Right cardiac atrium (tissue), 5 donors: ENCODE measurements at places on chromosomes 12 and 14. TPM values are rescaled to one million over a fixed set of nuclear protein-coding genes. Genes with fewer than 3 reads are reported as not detected.

DNA sequence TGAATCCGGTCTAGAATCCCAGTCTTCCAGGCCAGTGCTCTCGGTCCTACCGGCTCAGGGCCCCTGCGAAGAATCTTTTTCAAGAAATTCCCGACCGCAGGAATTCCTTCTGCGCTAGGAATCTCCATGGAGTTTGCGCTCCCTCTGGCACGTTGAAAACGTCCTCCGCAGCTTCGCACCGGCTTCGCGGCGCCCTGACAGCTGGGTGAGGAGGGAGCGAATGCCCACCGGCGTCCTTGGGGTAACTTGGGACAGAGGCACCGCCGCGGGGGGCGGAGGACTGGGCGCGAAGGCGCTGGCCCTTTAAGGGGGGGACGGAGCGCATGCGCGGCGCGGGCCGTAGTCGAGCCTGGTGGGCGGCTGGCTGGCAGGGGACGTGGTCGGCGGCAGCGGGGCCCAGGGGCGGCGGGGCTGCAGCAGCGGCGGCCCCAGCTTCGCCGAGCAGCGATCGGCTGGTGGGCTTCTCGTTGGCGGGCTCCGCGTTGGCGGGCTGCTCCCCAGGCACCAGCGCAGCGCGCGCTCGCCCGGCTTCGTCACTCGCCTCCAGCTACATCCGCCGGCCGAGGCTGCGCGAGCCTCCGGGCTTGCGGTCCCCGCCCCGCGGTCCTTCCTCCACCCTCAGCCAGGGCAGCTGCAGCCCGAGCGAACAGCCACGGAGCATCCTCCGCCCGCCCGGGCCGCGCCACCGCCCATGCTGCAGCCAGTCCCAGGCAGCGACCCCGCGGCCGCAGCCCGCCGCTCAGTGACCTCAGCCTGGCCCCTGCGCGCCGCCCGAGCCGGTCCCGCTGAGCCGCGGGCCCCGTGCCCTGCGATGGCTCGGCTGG lies at the start of gene VASH1:
TSS of gene VASH1 (plus strand) at position 333 of the 824 bp plus-strand sequence. CDS start 1,354 bp downstream, outside the sequence.
- DNase-seq: peak; percentile 84

DNA sequence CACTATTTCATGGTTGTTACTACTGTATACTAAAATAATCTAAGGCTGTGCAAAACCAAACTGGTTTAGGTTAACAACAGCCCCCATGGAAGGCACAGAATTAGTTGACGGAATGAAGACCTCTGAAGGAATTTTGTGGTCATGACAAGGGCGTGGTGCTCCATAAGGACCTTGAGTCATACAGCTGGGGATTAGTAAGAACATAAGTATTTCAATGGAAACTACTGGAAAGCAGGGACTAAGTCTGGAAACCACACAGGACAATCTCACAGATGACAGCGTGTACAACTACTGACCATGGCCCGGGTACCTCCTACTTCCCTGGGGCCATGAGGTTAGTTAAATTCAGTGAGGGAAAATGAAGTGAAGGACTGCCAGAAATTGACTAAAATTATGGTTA lies 98.5 kb upstream of the PLEKHA5 start:
- no peak for DNase-seq

DNA sequence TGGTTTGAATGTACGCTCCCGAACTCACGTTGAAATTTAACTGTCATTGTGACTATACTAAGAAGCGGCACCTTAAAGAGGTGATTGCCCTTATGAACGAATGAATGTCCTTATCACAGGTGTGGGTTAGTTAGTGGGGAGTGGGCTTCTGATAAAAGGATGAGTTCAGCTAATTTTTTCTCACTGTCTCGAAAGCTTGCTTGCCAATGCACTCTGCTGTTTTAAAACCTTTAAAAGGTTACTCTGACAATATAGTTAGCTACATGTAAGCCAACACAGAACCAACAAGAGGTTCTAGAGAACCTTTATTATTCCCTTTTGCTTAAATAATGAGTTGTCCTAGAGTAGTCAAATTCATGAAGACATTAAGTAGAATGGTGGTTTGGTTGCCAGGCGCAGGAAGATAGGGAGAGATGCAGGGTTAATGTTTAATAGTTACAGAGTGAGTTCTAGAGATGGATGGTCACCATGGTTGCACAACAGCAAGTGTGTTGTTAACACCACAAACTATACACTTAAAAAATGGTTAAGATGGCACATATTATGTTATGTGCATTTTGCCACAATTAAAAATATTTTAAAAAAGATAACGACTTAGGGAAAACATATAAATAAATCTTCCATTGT lies 26.3 kb downstream of the RTN1 start:
- no peak for DNase-seq

- no peak for DNase-seq
These were observed 73.8 kb upstream of the ANKS1B start for GRCh38 chr12:100058482-100059029.

GLS2 gene
- 0.42 TPM for total RNA-seq

DNA sequence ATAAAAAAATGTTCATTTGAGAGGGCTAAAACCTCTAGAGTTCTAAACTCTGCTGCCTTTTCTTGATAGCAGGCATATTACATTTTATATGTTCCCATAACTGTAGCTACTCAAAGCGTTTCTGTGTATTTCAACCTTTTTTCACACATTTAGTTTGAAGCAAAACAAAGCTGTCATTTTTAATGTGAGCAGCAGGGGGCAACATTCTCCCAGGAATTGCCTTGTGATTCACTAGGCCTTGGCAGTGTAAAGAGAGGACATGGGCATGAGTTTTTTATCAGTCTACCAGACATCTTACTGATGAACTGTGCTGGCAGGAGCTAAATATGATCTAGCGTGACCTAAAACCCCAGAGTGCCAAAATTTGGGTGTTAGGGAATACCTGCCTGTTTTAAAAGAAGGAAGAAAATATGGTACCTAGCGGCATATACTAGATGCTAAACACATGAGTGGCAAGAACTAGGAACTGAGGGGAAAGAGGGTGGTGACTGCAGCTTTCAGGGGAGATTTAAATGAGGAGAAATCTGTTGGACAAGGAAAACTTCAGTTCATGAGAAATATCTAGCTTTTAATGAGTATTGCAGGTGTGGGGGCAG lies 65.3 kb downstream of the IFT43 start:
- DNase-seq: no peak

GRCh38 chr14:78122436-78122835 lies 47.7 kb upstream of the NRXN3 start:
- no peak for DNase-seq

GRCh38 chr12:119178544-119179334 lies at the start of gene HSPB8:
Gene HSPB8, plus strand, starts transcription at chr12:119178931. Its CDS starts 382 bp downstream, at chr12:119179313.
- DNase-seq: peak; percentile 97

NEUROD4 gene
- total RNA-seq: not detected

HHIPL1 gene
- 2.0 TPM for total RNA-seq

DNA sequence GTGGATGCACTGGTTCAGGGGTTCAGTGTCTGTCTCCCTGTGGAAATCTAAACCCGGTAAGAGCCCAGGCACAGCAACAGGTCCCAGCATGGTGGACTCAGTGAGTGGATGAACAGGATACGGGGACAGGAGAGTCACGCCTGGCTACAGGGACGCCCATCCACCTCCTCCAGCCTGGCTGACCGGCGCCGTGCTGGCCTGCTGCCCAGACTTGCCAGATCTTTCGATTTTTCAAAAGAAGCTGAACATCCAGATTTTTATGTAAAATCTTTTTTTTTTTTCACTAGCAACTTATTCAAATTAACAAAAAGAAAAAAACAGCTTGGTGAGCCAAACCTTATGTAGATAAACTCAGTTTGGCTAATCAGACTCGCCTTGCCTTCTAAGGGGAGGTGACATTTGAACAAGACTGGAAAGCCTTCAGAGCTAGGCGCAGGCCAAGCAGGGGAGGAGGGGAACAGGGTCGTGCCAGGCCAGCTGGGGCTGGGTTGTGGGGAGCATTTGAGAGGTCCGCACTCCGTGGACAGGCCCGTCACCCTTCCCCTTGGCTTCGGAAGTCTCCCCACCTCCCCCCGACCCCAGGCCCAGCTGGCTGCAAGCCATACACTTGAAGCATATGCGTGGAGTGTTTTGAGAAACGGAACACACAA lies 87.8 kb upstream of the NCOR2 start:
- peak; percentile 94 for DNase-seq

DNA sequence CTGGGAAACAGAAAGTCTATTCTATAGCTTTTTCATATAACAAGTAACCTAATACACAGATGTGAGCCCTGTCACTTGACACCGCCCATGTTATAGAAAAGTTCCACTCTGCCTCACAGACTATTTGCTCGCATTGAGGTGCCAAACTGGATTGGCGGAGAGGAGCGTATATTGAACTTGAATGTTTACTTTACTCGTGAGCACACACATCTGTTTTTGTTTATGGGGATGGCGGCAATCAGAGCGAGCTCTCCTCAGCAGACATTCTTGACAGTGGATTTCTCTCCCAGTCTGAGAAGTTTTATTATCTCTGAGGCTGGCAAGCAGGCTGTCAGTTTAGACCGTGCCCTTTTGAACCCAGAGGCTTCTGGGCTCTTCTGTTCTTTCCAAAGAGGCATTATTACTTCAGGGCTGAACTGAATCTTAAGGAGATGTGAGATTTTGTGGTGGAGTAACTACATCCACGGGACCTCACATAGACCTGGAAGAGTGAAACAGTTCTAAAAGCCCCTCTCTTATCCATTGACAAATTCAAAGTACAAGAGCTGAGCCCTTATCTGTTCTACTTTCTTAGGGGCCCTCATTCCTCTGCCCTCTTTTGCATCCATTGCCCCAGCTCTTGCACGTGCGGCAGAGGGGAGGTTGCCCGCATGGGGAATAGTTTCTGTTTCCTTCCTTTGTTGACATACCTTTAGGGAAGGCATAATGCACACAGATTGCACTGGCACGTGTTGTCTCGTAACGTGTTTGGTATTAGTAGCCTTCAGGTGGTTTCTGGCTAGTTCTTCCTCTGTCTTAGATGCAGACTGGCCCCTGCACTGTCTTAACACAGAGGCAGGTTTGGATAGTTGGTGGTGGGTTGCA lies 68.2 kb downstream of the DRAM1 start:
- DNase-seq: no peak
